ENCODE measurements at places on chromosomes 1 and 21. TPM values are rescaled to one million over a fixed set of nuclear protein-coding genes. Genes with fewer than 3 reads are reported as not detected.

- DNase-seq: no peak
These were observed 119.9 kb upstream of the DNAH14 start for GRCh38 chr1:224809613-224810012.

DNA sequence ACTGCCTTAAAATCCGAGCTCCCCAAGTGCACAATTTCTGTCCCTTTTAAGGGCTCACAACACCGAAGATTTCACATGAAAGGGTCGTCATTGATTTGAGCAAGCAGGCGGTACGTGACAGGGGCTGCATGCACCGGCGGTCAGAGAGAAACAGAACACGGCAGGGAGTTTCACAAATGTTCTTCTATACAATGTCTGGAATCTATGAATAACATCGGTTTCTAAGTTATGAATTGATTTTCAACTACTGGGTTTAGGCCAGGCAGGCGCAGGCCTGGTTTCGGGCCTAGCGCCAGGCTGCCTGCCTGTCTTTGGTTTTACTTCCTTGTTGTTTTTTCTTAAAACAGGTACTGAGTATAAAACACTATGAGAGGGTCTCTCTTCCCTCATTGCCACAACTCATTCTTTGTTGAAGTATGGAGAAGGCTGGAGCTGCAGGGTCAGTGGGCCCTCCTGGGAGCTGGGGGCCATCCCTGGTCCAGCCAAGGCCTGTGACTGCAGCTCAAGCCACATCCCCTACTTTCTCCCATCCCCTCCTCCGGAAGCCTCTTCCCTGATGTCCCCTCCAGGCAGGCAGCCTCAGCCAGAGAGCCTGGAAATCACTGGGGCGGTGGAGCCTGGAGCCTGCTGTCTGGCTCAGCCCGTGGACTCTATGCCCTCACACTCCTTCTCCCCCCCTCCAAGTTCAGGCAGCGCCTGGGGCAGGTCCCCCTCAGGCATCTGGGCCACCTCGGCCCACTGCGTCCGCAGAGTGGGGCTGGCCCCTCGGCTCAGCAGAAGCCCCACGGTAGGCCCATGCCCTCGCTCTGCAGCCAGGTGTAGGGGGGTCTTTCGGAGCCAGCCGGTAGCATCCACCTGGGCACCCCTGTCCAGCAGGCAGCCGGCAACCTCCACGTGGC, 2.4 kb downstream of the ANKRD65 start:
- no peak for DNase-seq

- DNase-seq: peak; percentile 13
These were observed 24.2 kb downstream of the SLC5A9 start for GRCh38 chr1:48246727-48247126.

The ELAPOR1 gene
- total RNA-seq: 0.29 TPM

Data from RPMI7951 (cell line).